ENCODE measurements at places on chromosomes 16 and 17.
A peak's percentile ranks its signal among the peaks of the same experiment; 100 is the strongest.

- DNase-seq = no peak
Observed at GRCh38 chr16:81765111-81765919, 13.8 kb upstream of the PLCG2 start.

DNA sequence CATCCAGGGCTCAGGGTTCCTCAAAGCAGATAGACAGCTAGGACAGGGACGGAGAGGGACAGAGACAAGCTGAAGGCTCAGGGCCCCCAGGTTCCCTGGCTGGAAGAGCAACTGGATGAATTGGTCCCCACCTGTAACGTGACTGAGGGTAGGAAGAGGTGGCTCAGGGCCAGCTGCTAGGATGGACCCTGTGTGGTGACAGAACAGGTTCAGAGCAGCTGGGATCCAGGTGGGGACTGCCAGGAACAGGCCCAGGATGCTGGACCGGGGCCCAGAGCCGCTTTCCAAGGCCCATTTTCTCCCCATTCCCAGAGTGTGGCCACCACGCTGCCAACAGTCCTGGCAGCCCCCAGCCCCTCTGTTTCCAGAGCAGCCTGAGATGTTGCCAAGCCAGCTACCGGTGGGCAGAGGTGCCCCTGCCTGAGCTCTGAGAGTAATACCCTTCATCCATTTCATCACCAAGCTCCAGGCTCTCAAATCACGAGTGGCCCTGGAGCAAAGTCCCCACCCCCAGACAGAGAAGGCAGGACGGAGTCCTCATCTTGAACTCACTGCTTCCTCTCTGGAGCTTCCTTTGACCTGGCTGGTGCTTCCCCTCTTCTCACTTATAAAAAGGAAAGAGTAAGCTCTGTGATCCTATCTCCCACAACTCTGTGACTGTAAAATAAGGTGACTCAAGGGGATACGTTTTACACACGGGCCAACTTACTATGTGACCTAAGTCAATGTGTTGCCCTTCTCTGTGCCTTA, 79.6 kb downstream of the TMEM132E start:
- DNase-seq = no peak

- peak; percentile 58 for DNase-seq
Observed at GRCh38 chr16:29961479-29962343, at the start of gene TMEM219. TSS of gene TMEM219 (plus strand) at chr16:29962079. CDS start at chr16:29963144, 1,065 bp downstream.

DNA sequence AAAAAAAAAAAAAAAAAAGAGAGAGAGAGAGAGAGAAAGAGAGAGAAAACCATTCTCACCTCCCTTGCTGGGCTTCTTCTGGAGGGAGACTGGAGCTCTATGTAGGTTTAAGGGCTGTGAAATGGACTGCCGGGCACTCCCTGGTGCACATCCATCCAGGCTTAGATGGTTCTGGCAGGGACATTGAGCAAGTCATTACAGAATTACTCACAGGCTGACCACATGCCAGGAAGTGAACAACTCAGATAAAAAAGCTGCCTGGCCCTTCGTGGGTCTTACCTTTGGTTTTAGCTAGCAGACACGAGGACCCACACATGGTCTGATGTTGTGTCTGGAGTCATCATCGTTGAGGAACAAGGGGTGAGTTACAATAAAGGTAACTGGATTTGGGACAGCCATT, 847.4 kb upstream of the EEF2KMT start:
- DNase-seq = no peak

GRCh38 chr17:40937384-40937819, at the start of gene KRT23:
TSS of gene KRT23 (minus strand) at chr17:40937646. CDS start at chr17:40936603, 1,043 bp downstream.
- DNase-seq = no peak

- no peak for DNase-seq
Observed at GRCh38 chr17:73240561-73240960, 21.1 kb downstream of the CPSF4L start.

DNA sequence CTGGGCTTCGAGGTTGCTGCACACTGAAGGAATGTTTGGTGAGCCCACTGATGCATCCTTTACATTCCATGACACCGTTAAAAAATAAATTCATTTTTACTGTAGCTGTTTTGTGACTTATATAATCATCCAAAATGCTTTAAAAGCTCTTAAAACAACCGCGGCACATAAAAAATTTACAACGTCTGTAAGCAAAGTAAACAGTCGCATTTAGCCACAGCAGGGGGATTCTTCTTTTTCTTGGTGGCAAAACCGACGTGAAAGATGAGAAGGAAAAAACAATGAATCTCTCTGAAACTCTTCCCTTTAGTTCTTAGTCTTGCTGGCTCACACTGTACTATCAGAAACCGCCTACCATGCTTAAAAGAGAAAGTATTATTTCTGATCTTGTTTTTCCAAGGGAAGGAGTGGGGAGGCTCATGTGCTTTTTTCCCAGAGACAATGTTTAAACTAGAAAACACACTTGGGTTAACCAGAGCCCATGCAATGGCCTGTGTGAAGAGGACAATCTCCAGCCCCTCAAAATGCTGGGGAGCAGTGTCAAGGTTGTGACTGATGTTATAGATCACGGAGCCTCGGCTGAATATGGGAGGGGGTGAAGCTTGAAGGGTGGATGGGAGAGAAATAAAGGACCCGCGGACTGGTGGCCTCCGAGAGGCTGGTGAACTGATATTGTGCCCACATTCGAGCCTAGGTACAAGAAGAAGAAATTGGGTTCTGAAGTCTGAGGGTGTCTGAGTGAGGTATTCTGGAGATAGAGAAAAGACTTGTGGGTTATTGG, 91.1 kb downstream of the IRF8 start:
- DNase-seq = no peak

DNA sequence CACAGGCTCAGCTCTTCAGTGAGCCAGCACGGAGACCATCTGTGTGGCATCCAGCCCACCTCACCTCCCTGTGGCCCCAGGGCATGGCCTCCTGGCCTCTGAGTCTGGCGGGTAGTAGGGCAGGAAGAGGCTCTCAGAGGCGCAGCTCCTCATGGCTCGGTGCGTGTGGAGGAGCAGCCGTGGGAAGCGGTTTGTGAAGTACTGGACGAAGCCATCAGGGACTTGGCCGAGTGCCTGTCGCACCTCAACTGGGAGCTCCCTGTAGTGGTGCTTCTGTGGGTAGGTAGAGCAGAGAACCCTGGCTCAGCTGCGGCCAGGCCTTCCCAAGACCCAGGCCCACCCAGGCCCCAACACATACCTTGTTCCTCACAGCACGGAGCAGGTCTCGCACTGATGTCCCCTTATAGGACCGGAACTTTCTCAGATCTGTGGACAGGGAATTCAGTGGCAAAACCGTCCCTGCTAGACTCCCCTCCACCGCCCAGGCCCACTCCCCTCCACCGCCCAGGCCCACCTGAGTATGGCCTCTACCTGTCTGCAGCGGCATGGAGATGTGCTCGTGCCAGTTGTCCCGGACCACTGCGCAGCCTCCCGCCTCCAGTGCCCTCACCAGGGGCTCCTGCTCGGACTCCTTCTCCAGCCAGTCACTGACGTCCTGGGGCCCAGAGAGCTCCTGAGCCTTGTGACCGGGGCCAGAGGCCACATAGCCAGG, 12.2 kb downstream of the PLK1 start:
- DNase-seq = no peak

DNA sequence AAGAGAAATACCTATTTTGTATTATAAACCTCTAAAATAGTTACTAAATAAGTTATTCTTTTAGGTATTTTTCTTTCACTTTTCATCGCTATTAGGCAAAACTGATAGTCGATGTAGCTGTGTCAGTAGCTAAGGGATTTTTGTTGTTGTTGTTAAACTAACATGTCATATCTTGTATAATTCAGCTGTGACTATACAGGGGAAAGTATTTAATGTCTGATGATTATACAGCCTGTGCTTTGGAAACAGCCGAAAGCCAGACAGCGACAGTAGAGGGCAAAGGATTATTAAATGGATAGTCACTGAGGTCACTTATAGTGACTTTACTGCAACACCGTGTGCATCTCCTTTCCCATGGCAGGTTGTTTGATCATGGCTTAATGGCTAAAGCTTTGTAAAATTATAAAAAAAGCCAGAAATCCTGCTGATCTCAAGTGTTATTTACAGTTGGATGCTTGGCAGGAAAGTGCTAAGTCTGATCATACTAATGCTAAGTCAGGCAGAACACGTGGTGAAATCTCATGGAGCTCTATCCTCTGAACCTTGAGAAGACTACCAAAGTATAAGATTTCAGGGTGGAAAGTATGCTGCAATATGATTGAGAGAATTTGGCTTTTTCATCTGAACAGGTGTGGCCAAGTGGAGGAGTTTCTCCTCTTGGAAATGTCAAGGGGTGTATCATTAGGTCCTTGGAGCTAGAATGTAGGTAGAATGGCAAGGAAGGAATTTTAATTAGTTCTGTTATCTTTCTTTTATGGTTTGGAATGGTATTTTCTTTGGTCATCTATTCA, 88.4 kb downstream of the FTO start:
- no peak for DNase-seq

DNA sequence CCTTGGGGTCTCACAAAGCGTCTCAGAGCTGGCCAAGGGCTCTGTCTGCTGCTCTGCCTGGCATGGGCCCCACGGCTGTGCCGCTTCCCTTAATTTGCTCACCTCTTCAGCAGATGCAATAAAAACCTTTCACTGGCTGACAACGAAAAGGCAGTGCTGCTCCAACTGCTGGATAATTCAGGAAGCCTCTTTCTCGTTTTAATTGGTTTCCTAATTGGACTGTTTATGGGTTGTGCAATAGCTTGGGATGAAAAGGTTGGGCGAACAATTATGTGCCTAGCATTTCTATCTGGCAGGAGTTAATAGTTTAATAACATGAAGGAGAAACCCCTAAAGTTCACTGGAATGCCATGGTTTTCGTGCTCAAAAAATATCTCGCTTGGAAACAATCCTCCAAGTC, 234.1 kb upstream of the IRX5 start:
- no peak for DNase-seq

DNA sequence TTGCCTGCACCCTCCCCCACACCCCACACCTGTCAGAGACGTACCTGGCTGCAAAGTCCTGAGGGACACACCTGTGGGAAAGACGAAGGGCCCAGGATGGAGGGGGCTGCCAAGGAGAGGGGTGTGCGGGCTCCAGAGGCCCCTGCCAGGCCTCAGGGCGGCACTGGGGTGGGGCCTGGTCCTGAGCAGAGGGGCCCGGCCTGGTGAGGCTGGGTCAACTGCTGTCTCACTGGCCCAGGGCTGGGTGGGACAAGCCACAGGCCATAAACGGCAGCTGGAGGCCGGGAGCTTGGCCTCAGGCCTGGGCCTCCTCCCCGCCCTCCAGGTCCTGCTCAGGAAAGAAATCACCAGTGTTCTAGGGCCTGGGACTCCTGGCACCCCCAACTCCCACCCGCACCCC, 510 bp downstream of the TPSG1 start:
- DNase-seq = no peak

GRCh38 chr16:50651835-50652438, 29.2 kb downstream of the SNX20 start:
- DNase-seq = no peak

DNA sequence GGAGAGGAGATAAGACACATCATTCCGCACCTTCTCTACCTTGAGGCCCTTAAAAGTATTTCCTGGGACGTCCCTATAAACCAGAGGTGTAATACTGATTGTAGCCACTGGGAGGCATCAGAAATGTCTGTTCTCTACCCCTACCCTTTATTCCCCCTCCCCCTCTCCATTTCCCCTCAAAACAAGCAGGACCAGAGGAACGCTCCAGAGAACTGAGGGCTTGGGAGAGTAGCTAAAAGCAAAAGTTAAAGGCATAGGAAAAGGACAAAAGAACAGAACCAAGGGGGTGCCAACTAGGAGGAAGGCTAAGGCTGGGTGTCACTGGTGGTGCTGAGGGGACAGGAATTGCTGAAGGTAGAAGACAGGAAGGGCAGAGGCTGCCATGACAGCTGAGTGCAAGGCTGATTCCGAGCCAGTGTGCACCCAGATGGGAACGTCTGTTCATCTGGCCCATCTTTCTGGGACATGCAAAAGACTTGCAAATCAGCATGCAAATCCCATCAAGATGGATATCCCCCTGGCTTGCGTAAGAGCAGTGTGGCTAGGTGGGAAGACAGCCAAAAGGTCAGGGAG, 6.7 kb downstream of the CAMTA2 start:
- no peak for DNase-seq

DNA sequence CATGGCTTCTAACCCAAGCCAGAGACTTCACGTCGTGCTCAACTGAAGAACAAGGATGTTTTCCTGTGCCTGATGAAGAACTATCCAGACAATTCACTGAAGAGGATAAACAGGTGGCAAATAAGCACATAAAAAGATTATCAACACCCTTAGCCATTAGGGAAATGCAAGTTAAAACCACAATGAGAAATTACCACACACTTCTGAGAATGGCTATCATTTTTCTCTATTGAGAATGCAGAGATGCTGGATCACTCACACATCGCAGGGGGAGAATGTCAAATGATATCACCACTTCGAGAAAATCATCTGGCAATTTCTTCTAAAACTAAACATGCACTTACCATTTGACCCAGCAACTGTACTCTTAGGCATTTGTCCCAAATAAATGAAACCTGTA, 162.8 kb downstream of the IRX3 start:
- no peak for DNase-seq

DNA sequence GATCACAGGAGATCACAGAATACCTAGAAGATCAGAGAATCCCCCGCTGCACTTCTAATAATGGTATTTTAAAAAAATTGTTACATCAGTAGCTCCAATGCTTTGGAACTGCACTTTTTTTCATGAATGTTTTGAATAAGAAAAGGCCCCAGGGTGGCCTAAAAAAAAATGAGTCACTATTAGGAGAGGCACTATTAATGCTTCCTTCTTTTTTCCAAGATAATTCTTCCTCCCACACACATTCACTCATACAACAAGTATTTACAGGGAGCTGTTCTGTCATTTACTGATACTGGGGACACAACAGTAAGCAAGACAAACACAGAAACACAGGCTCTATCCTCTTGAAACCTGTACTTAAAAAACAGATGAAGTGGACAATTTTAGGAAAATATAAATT, 675 bp upstream of the PDZD9 start:
- no peak for DNase-seq

DNA sequence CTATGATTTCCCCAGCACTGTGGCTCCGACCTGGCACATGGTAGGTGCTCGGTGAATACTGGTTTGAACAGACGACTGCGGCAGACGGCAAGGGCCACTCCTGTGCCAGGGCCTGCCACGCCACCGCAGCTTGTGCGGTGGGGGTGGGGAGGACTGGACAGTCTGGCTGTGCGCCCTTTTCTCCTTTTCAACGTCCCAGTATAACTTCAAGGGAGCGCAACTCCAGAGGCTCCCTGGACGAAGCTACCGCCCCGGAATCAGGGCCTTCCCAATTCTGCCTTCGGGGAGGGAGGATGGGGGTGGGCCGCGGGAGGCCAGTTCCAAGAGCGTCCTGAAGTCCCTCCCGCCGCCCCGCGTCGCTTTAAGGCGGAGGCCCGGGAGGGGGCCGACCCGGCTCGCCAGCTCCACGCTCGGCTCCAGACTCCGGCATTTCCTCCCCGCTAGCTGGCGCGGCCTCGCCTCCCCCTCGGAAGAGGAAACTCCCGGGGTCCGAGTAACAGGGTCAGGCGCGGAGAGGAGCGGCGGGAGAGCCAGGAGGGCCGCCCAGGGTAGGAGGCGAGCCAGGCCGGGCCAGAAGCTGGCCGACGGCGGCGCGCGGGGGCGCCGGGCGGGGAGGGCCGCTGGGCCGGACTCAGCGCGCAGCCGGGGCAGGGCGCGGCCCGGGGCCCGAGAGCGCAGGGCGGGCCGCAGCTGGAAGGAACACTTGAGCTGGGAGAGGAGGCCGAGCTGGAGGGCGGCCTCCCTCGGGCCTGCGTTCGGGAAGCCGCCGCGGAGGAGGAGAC, at the start of gene ITPRIPL2:
Gene ITPRIPL2, plus strand, starts transcription at position 388 of the 782 bp plus-strand sequence. CDS start 498 bp downstream, outside the sequence.
- no peak for DNase-seq
